ENCODE measurements at places on chromosomes 1 and 21.
A peak's percentile ranks its signal among the peaks of the same experiment; 100 is the strongest.

DNA sequence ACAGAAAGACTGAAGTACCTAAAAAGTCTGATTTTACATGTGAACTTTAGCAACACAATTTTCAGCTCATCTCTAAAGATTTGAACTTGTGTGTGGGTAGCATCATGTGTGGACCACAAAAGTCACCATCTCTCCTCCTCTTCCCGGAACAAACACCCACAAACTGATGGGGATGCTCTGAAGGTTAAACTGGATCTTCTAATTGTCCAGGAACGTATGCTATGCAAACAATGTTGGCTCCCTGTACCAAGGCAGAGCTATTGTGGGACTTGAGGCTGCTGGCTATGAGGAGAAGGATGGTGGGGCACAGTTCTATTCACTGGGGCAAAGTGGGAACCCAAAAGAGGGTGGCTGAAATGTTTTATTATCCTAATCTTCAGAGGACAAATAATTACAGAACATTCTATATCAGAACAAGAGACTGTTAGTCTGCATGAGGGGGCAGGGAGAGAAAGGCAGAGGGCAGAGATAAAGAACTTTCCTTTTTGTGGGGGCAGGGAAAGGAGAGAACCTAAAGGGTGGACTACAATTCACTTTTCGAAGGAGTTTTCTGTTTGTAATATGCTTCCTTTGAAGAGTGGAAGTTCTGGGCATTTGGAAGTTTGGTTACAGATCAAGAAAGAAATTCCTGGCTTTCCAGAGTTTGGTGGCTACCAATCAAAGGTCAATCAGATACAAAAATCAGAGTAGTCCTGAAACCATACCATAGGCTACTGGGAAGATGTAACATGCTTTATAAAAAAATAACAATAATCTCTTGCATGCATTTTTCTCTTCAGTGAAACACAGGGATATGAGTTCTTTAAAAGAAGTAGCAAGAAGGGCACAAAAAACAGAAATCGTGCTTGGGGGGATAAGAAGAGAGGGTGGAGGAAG, 62.9 kb downstream of the GADD45A start:
- DNase-seq: no peak

GRCh38 chr1:45589861-45590260, 6.0 kb downstream of the NASP start:
- no peak for DNase-seq

DNA sequence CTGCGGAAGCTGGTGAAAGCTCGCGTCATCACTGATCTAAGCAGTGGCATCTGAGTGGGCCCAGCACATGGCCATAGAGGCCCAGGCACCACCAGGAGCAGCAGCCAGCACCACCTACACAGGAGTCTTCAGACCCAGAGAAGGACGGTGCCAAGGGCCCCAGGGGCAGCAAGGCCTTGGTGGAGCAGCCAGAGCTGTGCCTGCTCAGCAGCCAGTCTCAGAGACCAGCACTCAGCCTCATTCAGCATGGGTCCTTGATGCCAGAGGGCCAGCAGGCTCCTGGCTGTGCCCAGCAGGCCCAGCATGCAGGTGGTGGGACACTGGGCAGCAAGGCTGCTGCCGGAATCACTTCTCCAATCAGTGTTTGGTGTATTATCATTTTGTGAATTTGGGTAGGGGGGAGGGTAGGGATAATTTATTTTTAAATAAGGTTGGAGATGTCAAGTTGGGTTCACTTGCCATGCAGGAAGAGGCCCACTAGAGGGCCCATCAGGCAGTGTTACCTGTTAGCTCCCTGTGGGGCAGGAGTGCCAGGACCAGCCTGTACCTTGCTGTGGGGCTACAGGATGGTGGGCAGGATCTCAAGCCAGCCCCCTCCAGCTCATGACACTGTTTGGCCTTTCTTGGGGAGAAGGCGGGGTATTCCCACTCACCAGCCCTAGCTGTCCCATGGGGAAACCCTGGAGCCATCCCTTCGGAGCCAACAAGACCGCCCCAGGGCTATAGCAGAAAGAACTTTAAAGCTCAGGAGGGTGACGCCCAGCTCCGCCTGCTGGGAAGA, 3.2 kb upstream of the ARTN start:
- DNase-seq: no peak

- no peak for DNase-seq
Measured at GRCh38 chr1:161421456-161421855, 53.8 kb upstream of the CFAP126 start.

GRCh38 chr1:66305927-66306326, 228.0 kb upstream of the SGIP1 start:
- no peak for DNase-seq

DNA sequence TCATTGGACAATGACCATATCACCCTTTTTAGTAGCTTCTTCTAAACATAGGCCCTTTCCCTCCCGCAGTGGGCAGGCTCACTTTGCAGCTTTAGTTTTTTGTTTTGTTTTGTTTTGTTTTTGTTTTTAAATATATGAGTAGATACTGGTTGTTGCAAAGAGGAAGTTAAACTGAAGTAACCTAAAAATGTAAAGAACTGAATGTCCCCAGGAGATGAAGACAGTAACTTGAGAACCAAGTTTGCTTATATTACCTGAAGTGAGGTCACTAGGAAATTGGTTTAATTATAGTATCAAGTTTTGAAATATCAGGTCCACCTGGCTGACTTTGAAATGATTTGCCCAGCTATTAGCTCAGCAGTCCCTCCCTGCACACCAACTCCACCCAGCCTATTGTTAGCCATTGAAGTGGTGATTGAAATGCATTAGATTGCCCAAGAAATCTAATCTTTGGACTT, 18.2 kb downstream of the SMAP2 start:
- no peak for DNase-seq

DNA sequence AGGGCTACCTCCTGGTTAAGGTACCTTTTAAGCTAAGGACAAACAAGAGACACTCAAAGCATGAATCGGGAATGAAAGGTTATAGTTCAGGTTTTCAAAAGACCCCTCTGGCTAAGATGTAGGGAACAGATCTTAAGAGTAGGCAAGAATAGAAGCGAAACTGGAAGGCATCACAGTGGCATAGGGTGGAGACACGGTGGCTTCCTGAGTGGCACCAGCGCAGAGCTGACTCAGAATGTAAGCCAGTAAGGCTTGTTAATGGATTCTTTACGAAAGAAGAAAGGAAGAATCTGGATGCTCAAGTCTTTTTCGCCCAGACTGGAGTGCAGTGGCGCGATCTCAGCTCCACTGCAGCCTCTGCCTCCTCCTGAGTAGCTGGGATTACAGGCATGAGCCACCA, 21.2 kb downstream of the PADI6 start:
- DNase-seq: no peak

DNA sequence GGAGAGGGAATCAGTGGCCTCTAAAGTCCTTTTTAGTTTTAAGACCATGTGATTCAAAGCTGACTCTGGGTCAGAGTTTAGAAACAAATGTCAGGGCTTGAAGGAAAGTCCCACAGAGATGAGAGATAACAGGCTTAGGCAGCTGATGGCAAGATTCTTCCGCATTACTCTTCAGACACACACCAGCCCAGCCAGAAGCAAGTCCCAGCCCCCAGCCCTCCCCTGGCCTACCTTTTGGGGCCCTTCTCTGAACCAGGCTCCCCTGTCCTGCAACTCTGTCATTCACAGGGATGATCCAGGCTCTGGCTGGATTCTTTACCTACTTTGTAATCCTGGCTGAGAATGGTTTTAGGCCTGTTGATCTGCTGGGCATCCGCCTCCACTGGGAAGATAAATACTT, 13.1 kb upstream of the CASQ1 start:
- no peak for DNase-seq

DNA sequence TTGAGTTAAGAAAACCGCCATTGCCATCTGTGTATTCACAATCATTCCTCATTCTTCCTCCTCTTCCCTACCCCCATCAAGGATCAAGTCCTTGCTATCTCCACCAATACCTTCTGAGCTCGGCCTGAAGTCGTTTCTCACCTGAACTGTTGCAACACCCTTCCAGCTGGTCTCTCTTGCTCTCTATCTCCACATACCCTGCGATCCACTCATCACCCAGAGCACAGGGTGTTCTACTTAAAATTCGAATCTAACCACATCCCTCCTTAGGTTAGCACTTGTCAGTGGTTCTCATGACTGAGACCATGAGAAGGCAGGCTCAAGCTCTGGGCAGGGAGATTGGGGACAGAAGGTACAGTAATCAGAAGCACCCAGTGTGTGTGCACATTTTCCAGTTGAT, 4.6 kb downstream of the IVL start:
- DNase-seq: no peak

GRCh38 chr1:198651650-198652400, 13.0 kb downstream of the PTPRC start:
- DNase-seq: no peak

- DNase-seq: no peak
Measured at GRCh38 chr1:74324684-74325448, 89.7 kb downstream of the TNNI3K start.

- DNase-seq: no peak
Measured at GRCh38 chr1:101520302-101520701, 283.5 kb downstream of the S1PR1 start.

GRCh38 chr1:39640861-39641260, 1.4 kb upstream of the HEYL start:
- DNase-seq: no peak

DNA sequence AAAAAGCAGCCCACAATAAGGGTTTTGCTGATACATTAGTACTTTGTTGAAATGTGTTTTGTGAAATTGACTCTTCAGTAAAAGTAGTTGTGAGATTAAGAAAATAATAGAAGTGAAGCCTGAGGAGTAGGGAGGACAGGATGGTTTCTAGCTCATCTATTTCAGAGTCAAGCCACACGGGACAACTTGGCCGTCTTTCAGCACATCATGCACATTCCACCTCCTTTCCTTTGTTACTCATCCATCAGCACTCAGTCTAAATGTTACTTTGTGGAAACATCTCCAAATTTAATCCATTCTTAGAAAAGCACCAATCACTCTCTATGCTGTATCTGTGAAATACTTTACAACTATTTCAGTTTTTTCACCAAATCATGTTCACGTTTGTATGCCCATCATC, 223.3 kb downstream of the FGGY start:
- peak; percentile 78 for DNase-seq

GRCh38 chr1:185528084-185528676, 206.0 kb upstream of the HMCN1 start:
- no peak for DNase-seq

GRCh38 chr1:225343618-225344017, 84.2 kb downstream of the LBR start:
- no peak for DNase-seq

- no peak for DNase-seq
Measured at GRCh38 chr1:224438989-224439388, 4.4 kb upstream of the WDR26 start.

DNA sequence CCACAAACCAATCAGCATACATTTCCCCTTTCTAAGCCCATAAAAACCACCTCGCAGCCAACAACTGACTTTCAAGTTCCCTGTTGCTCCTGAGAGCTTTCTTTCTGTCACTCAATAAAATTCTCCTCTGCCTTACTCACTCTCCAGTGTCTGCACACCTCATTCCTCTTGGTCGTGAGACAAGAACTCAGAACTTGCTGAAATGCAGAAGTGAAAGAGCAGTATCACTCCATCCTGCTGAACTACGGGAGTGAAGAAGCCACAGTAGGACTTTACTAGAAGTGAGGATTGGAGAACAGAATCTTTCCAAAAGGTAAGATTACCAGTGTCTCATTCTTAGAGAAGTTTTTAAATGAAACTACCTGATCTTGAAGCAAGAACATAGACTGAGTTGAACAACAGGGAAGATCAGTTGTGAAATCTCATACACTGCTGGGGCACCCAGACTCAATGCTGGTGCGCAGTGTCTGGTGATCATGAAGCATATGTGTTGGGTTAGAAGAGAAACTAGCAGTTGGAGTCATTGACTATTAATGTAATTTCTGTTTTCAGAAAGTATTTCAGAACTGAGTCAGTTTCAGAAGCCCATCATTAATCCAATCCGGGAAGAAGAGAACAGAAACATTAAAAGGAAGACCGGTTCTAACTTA, 726.9 kb upstream of the TMPRSS15 start:
- no peak for DNase-seq

GRCh38 chr21:34886240-34887104, 162.6 kb downstream of the RUNX1 start:
- no peak for DNase-seq

DNA sequence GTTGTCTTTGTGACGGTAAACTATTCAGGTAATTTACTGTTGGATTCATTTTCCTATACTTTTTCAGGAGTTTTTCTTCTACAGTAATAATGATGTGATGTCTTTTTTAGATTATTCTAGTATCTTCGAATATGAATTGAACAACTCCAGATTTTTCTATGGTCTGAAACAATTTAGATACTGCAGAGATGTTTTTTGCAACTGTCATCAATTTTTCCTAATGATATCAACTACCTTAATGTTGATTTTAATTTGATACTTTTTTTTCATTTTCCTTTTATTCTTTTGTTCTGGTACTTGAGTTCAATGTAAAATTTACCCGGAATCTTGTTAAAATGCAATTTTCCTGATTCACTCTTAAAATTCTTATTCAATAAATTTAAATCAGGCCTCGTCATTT, 110.4 kb downstream of the KCNT2 start:
- no peak for DNase-seq
